ENCODE measurements at places on chromosomes 3 and 15.

GRCh38 chr3:104411757-104412156 is 955.0 kb upstream of the ALCAM start:
- no peak for DNase-seq

- no peak for DNase-seq
Measured at GRCh38 chr3:172698631-172699030, 12.2 kb downstream of the NCEH1 start.

- DNase-seq, result no peak
Measured at GRCh38 chr3:23611737-23612295, 193.9 kb upstream of the UBE2E1 start.

- no peak for DNase-seq
Measured at GRCh38 chr3:55426486-55426885, 60.6 kb downstream of the WNT5A start.

DNA sequence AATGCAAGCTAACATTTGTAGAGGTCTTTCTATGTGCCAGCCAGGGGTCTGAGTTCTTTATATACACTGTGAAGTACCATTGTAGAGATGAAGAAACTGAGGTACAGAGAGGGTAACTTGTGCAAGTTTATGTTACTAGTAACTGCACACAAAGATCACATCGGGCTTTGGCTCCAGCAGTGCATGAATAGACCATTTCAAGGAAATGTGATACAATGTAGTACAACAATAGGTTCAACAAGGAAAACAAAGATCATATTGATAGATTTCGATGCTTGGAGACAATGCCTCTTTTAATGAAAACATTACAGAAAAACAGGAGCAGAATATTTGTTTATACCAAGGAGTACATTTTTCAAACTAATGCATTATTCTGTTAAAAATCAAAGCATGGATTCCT is 115.3 kb downstream of the POLR2M start:
- DNase-seq, result no peak

- no peak for DNase-seq
Measured at GRCh38 chr15:60235951-60236710, 161.7 kb downstream of the ANXA2 start.

- DNase-seq, result no peak
Measured at GRCh38 chr3:99945328-99945995, 127.8 kb downstream of the CMSS1 start.

DNA sequence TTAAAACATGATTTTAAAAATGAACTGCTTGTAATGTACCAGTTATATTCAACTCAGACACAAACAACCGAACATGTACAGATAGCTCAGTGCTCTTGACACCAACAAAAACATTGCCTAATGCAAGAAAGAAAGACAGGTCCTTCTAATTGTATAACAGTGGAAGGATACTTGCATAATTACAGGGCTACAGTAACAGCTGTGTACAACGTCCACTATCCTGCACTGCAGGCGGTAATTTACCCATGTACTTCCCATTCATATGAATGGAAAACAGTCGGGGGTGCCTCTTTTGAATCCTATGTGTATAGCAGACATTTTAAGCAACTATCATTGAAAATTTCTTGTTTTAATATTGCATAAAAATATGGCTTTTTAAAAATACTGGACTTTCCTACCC is 41.1 kb upstream of the PLSCR5 start:
- no peak for DNase-seq

GRCh38 chr3:12443781-12444522 is 40.3 kb upstream of the TSEN2 start:
- no peak for DNase-seq

- no peak for DNase-seq
Measured at GRCh38 chr3:136351351-136351750, 101.2 kb downstream of the PCCB start.

DNA sequence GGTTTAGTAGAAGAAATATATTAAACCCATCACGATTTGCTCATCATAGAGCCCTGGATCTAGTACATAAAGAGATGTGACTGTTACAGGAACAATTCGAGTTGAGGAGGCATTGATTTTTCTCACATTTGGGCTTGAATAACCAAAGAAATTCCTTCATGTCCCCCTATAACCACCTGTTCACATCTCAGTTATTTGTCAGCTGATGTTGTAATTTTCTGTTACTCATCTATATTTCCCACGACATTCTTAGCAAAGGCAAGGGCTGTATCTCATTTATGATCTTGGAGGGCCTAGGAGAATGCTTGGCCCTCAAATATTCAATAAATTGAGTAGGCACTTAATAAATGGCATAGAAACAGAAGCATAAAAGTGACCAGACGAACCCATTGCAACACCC is 36.4 kb upstream of the GYG1 start:
- DNase-seq, result no peak

DNA sequence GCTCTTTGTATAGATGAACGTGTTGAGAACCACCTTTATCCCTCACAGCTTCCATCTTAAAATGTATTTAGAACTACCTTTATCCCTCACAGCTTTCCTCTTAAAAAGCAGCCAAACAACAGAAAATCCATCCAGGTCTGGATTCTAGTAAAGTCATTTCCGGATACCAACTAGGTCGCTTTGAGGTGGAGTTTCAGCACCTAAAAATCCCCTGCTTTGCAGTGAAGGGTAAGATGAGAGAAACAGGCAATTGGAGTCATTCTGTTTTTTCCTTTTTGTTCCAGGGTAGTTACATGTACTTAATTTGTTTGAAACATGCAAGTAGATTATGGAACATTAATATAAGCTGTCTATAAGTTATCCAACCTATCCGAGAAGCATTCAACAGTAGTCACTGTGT is 192.0 kb downstream of the UBE2E2 start:
- no peak for DNase-seq

DNA sequence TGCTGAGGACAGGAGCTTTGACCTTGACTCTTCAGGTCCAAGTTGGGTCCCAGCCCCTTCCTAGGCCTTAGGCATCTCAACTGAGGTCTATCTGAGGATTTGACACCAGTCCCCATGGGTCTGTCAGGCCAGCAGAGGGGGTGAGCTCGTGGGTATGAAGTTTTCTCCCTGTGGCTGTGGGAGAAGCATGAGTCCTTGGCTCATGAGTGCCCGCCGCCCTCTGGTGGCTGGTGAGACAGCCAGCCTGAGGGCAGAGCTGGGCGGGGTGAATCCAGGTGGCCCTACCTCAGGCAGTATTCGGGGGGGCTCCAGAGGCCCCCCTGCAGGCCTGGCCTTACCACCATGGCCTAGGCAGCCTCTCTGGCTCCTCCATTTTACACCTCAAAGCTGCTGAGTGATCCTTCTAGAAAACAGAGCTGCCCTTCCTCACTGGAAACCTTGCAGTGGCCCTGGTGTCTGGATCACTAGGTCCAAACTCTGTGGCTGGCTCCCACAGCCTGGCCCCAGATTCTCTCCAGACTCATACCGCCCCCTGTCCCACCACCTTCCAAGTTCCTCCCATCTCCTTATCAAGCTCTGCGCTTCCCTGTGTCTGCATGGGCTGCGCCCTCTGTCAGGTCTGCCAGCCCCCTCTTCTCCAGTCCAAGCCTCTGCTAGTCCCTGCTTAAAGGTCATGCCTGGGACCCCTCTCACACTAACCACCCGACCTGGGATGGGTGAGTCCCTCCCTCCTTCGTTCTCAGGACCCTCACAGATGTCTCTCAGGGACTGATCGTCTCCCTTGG is 16.1 kb downstream of the SH2D7 start:
- peak; percentile 65 for DNase-seq

DNA sequence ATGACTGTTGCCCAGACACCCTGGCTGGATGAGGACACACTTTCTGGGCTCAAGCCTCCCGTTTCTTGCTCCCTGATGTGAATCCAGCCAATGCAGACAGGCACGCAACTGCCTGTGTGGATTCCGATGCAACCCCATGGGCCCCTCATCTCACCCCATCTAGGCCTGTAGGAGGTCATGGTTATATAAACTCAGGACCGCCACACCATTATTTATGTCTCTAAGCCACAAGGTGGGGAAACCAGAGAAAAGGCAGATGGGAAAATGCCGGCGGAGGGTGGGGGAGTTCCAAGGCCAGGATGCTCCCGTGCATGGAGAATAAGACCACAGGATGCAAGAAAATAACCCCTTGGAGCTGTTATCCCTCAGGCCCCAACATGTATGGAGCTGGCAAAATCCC is 2.0 kb downstream of the MESP1 start:
- DNase-seq, result no peak

DNA sequence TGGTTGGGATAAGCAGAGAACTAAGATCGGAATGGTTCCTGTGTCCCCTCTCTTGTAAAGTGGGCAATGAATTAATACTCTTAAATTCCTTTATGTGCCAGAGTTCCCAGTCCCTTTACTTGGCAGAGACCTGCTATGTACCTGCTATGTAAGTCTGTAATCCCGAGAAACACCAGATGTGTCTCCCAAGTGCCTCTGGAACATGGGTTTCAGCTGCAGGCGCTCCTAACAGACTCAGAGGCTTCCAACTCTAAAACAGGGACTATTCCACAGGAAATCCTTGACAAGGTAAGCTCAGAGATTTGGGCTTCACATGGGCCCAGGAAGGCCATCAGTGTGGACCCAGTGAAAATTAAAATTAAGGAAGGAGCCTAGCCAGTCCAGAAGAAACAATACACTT is 117.7 kb upstream of the PLCL2 start:
- DNase-seq, result no peak

DNA sequence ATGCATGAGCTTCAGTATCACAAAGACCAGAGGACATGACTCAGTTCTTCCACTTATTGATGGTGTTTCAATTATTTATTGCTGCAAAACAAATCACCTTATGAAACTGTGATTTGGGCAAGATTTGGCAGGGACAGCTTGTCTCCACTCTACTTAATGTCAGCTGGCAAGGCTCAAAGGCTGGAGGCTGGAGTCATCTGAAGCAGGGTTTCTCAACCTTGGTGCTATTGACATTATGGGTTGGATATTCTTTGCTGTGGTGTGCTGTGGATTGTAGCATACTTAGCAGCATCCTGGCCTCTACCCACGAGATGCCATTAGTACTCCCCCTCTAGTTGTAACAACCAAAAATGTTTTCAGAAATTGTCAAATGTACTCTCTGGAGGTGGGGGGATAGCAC is 138.8 kb upstream of the PEX5L start:
- DNase-seq, result no peak

DNA sequence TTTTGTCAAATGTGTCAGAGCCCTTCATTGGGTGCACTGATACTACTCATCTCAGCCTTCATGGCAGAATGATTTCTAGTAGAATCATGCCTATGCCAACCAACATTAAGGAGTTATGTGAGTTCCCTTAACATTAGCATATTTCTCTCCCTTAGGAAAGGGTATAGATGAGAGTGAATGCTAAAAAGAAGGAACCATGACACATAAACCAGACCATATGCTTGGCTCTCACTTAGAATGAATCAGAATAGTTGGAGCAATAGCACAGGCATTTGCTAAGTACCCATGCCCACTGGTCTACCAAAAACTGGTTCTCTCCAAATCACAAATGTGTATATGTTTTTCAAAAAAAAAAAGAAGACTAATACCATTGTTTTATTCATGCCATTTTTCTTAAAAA is 51.1 kb downstream of the STRIT1 start:
- DNase-seq, result no peak

DNA sequence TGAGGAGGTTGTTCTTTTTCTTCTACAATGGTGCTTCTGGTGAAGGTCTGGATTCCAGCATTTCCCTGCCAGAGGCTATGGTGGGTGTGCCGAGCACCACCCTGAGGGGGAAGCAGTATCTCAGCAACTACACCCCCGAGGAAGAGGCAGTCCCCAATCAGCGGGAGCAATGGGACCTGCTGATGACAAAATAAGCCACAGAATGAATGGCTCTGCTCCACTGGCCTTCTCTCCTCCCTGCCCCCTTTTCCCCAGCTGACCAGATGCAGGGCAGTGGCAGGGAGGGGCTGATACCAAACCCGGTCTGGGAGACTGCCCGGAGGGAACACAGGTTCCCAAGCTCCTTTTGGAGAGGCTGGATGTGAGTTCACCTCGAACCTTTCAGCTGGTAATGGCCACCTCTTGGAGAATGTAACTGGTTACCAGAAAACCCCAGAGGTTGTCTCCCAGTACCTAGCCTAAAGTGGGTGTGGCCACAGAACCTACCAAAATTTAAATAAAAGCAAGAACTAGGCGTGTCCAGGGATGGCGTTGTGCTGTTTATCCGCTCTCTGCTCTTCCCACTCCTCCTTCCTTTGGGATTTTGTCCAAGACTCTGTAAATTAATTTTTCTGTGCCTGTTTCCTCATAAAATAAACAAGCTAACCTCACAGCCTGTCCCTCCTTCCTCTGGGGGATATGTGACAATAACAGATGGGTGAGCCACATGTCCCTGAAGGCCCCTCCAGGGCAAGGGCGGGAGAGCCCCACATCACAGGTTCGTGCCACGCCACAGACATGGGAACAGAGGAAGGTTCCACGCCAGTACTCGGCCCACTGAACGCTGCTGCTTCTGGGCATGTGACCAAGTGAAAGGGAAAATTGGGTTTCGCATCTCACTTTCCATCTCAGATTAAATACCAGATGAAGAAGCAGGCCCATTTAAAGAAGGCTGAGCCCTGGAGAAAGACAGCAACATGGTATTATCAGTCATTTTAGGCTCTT is 35.1 kb upstream of the SPTBN5 start:
- DNase-seq, result no peak

DNA sequence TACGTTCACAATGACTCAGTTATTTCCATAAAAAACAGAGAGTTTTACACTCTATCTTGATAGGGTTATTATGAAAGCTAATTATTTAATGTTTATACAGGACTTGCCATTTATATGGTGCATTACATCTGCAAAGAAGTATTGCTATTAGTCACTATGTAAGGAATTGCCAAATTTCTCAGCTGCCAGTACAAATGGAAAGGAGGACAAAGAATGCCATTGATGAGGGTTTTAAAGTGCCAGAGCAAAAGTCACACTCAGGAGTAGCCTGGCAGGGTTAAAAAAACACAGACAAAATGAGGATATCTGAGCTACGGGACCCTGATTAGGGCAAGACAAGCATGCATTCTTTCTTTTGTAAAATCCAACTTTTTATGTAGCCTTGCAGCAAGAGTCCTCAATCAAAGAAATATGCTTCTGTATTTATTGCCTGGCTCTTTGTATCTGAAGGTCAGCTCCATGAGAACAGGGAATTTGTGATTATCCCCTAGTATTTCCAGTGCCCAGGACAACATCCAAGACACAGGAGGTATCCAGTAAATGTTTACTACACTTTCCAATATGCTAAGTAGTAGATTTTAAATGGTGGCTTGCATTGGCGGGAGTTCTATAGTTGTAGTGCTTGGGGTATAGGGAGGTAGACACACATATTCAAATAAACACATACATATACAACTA is 1013.6 kb downstream of the ROBO1 start:
- DNase-seq, result no peak

GRCh38 chr3:33942483-33943150 is 144.2 kb downstream of the PDCD6IP start:
- no peak for DNase-seq

GRCh38 chr15:61857169-61857829 is 202.9 kb downstream of the VPS13C start:
- DNase-seq, result no peak

DNA sequence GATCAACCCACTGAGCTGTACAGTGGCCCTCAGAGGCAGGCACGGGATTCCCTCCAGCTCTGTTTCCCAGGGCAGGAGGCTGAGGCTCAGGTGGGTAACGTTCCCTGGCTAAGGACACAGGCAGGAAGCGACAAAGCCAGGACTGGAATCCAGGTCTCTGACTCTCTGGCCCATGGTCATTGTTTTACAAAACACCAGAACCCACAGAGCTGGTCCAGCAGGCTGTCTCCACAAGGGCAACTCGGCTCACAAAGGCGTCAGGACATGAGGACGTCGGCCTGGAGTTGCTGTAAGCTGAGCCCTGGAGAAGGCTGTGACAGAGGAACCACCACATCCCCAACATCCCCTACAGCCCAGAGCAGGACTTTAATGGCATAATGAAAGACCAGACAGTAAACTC is 30.7 kb downstream of the NUP210 start:
- DNase-seq, result no peak

GRCh38 chr3:166582236-166582635 is 745.0 kb upstream of the BCHE start:
- DNase-seq, result no peak

Data from neural crest cell (in vitro differentiated cells).